Adrenal gland (tissue), 19 donors: ENCODE measurements at places on chromosomes 6 and 20. TPM values are rescaled to one million over a fixed set of nuclear protein-coding genes. Genes with fewer than 3 reads are reported as not detected.

- H3K4me3 ChIP-seq = no peak overlapping the region
- H3K36me3 ChIP-seq = no peaks in the 10 kb centered on the region
- DNase-seq = no peak
- no peaks in the 10 kb centered on the region for H3K27me3 ChIP-seq
- no peaks in the 10 kb centered on the region for H3K4me1 ChIP-seq
- no peak overlapping the region for H3K27ac ChIP-seq
Observed at GRCh38 chr20:21161926-21162325, 36.0 kb downstream of the KIZ start.

- no peaks in the 10 kb centered on the region for H3K27me3 ChIP-seq
- H3K4me1 ChIP-seq = no peaks in the 10 kb centered on the region
Observed at GRCh38 chr20:54228841-54229240, 21.0 kb downstream of the PFDN4 start.

The ROS1 gene
- not detected for polyA plus RNA-seq

GRCh38 chr6:111484633-111484930 lies 1.6 kb upstream of the REV3L start:
- H3K36me3 ChIP-seq = no peaks in the 10 kb centered on the region
- H3K27ac ChIP-seq = peak overlapping the region; percentile 97
- DNase-seq = no peak
- no peaks in the 10 kb centered on the region for H3K27me3 ChIP-seq
- H3K4me3 ChIP-seq = no peak overlapping the region

DNA sequence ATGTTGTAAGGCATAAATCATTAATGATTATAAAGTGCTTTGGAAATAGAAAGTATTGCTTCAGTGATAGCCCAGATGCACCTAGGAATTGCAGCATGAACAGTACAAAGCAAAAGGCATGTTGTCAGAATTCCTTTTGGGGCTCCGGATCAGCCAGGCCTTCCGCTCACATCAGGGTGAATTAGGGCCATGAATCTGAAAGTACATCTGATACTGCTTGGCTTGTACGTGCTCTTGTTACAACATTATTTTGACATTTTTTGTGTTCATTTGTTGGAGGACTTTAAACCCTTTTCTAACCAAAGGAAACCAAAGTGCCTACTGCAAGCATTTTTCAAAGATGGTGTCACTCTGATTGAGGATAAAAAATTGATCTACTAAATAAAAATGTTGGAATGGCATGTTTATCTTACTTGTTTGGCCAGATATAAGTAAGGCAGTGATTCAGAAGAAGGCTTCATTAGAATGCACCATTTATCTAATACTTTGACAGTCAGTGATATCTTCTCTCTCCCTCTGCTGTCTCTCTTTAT lies 1005.6 kb upstream of the FLRT3 start:
- H3K36me3 ChIP-seq = no peaks in the 10 kb centered on the region
- H3K27ac ChIP-seq = no peak overlapping the region
- no peaks in the 10 kb centered on the region for H3K4me1 ChIP-seq
- no peak for DNase-seq
- no peak overlapping the region for H3K4me3 ChIP-seq

DNA sequence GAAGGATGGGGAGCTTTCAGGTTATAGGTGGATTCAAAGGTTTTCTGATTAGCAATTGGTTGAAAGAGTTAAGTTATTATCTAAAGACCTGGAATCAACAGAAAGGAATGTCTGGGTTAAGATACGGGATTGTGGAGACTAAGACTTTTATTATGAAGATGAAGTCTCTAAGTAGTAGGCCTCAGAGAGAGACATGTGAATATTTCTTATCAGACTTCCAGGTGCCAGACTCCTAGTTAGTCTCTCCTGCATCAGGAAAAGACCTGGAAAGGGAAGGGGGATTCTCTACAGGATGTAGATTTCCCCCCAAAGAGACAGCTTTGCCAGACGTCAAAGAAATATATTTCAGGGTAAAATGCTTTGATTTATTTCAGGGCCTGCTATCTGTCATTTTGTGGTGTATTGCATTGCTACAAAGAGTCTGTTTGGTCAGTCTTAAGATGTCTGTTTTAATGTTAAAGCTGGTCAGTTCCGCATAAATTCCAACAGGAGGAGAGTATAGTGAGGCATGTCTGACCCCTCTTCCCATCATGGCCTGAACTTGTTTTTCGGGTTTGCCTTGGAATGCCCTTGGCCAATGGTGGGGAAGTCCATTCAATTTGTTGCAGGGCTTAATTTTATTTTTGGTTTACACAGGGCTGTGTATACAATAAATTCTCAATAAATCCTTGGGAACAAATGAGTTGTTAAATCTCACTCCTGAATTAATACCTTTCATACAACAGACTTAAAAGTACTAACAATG lies 103.4 kb upstream of the RALGAPA2 start:
- no peak for DNase-seq
- no peaks in the 10 kb centered on the region for H3K27me3 ChIP-seq
- H3K36me3 ChIP-seq = no peaks in the 10 kb centered on the region
- no peaks in the 10 kb centered on the region for H3K4me1 ChIP-seq
- H3K4me3 ChIP-seq = no peak overlapping the region
- H3K27ac ChIP-seq = no peak overlapping the region

DNA sequence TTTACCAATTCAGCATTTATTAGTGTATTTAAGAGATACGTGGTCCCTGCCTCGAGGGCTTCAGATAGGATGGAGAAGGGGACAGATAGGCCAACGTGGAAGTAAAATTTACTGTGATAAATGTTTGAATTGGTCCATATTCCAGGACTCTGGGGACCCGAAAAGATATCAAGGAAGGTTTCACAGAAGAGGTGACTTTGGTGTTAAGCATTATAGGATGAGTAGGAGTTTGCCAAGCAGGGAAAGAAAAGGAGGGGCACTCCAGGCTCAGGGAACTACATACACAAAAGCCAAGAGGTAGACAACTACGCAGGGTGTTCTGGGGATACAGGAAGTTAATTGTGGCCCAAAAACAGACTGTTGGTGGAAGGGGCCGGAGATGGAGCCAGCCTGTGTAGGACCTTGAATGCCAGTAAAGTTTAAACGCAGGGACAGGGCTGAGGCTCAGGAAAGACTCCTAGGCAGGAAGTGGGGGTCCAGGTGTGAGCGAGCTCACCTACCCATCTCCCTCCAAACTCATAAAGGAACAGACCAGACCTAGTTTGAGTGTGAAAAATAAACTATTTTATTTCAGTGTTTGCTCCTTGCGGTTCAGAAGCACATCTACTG lies 37.0 kb downstream of the TGM2 start:
- DNase-seq = peak; percentile 5
- H3K36me3 ChIP-seq = no peaks in the 10 kb centered on the region
- H3K27me3 ChIP-seq = no peaks in the 10 kb centered on the region

DNA sequence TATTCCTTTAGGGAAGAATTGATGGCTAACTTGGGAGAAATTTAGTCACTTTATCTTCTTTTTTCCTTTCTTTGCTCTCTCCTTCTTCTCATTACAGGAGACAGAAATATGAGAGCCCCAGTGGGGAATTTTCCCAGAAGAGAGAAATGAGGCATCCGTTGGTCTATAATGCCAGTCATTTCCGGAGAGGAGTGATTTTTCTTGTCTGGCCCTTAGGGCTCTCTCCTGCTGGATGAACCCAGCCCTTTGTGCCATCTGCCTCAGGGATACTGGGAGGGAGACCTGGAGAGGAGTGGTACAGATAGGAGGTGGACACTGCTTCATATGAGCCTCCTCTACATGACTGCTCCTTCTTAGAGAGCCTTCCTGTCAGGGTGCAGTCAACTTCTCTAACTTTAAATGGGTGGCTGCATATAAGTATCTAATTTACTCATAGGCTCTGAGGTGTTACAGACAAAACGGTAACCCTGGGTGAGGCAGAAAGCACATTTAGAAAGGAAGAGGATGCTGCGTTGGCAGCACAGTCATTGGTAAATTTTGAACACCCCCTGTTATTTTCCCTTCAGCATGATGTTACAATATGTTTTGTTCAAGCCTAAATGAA lies 21.9 kb downstream of the RIMS1 start:
- no peaks in the 10 kb centered on the region for H3K4me1 ChIP-seq
- no peaks in the 10 kb centered on the region for H3K27me3 ChIP-seq
- no peak overlapping the region for H3K4me3 ChIP-seq
- no peak overlapping the region for H3K27ac ChIP-seq
- no peak for DNase-seq

- peak overlapping the region; percentile 14 for H3K4me3 ChIP-seq
- H3K36me3 ChIP-seq = no peaks in the 10 kb centered on the region
- peak; percentile 87 for DNase-seq
- H3K27me3 ChIP-seq = no peaks in the 10 kb centered on the region
- peaks cover 16% of the 10 kb centered on the region for H3K4me1 ChIP-seq
- peak overlapping the region; percentile 78 for H3K27ac ChIP-seq
Observed at GRCh38 chr20:63497946-63498935, 642 bp downstream of the EEF1A2 start.

The CRISP2 gene
- not detected for polyA plus RNA-seq

- H3K36me3 ChIP-seq = no peaks in the 10 kb centered on the region
- H3K27ac ChIP-seq = no peak overlapping the region
- H3K27me3 ChIP-seq = no peaks in the 10 kb centered on the region
- no peak for DNase-seq
Observed at GRCh38 chr20:16057651-16058050, 515.6 kb downstream of the KIF16B start.

The SDCBP2 gene
- 3.8 TPM for polyA plus RNA-seq

DNA sequence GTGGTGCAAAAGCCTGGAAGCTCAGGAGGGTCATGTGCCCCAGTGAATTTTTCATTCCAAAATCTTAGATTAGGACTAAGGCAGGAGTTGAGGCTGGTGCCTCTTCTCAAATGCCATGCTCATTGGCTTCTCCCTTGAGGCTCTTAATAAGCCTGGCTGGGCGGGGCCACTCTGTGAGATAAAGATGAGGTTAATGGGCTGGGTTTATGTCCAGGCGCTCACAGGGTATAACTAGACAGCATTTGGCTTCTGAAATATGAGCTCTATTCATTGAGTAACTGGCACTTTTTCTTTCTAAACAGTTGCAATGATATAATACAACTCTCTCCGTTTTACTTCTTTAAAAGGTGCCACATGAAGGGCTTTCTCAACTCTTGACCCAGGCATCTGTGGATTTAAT lies 156.3 kb downstream of the SCML4 start:
- no peak overlapping the region for H3K4me3 ChIP-seq
- H3K27ac ChIP-seq = no peak overlapping the region
- no peaks in the 10 kb centered on the region for H3K36me3 ChIP-seq

DNA sequence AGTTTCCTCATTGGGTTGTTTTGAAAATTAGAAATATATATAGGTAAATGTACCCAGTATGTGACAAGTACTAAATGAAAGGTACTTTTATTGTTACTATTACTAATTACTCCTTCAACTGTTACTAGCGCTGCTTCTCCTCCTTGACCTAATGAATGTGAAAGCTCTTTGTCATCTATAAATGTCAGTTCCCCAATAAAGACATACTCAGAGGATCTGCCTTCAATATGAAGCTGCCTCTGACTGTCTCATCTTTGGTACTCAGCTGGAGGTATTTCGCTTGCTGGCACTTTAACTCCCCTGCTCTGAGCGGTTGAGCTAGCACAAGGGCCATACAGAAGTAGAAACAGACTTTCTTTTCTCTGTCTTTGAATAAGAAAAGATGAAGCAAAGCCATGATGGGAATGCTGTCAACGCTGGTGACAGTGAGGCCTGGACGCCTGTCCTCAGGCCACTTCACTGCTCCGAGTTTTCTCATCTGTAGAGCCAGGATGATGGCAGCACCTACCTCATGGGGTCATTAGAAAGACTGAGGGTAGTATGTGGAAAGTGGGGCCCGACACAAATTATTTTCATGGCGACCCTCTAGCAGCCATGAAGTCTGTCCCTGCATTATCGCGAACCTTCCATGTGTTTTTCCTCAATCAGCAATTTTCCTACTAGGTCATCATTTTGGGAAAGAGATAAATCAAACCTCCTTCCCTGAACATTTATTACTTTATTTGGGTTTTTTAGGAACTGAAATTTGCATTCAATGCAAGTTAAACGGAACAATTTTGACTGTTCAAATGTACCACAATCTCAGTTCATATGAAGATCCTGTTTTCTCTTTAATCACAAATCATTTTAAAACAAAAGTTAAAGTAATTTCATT lies 55.9 kb upstream of the SNX9 start:
- H3K27me3 ChIP-seq = no peaks in the 10 kb centered on the region
- no peaks in the 10 kb centered on the region for H3K36me3 ChIP-seq
- peaks cover 31% of the 10 kb centered on the region for H3K4me1 ChIP-seq
- peak overlapping the region; percentile 29 for H3K27ac ChIP-seq
- no peak for DNase-seq

- H3K4me1 ChIP-seq = peaks cover 53% of the 10 kb centered on the region
- no peaks in the 10 kb centered on the region for H3K36me3 ChIP-seq
- no peak overlapping the region for H3K4me3 ChIP-seq
- H3K27me3 ChIP-seq = no peaks in the 10 kb centered on the region
- no peak for DNase-seq
Observed at GRCh38 chr20:50394569-50394968, 115.6 kb upstream of the PTPN1 start.

The SSTR4 gene
- not detected for polyA plus RNA-seq

GRCh38 chr6:39665861-39666260 lies 59.3 kb downstream of the KIF6 start:
- H3K36me3 ChIP-seq = no peaks in the 10 kb centered on the region
- no peaks in the 10 kb centered on the region for H3K27me3 ChIP-seq
- DNase-seq = no peak
- H3K4me1 ChIP-seq = no peaks in the 10 kb centered on the region

DNA sequence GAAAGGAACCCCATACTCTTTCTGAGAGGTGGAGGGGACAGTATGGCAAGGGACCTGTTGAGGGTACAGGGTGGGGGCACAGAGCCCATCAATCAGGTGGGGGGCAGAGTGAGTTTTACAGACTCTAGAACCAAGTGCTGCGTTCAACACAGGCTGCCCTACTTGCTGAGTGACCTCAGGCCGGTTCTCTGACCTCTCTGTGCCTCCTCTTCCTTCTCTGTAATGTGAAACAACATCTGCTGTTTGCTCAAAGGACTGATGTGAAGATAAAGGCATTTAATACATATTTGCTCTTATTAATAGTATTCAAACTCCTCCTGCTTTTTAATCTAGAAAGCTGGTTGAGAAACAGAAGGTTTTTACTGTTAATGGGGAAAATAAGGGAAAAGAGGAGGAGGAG lies 25.9 kb upstream of the APMAP start:
- no peak for DNase-seq
- H3K4me3 ChIP-seq = no peak overlapping the region
- H3K27ac ChIP-seq = no peak overlapping the region
- no peaks in the 10 kb centered on the region for H3K4me1 ChIP-seq
- no peaks in the 10 kb centered on the region for H3K36me3 ChIP-seq
- no peaks in the 10 kb centered on the region for H3K27me3 ChIP-seq

GRCh38 chr20:21513881-21514540 lies at the start of gene NKX2-2:
Gene NKX2-2, minus strand, starts transcription at chr20:21514064. Its CDS starts 395 bp downstream, at chr20:21513669.
- no peak for DNase-seq
- H3K36me3 ChIP-seq = no peaks in the 10 kb centered on the region
- H3K4me1 ChIP-seq = peaks cover 22% of the 10 kb centered on the region
- H3K27me3 ChIP-seq = peaks cover 91% of the 10 kb centered on the region
- H3K4me3 ChIP-seq = peak within 1 kb of the TSS; percentile 42

GRCh38 chr20:62030834-62031434 lies 34.7 kb downstream of the TAF4 start:
- peaks cover 4% of the 10 kb centered on the region for H3K4me1 ChIP-seq
- H3K36me3 ChIP-seq = no peaks in the 10 kb centered on the region
- no peak overlapping the region for H3K4me3 ChIP-seq
- DNase-seq = no peak
- H3K27me3 ChIP-seq = no peaks in the 10 kb centered on the region
- H3K27ac ChIP-seq = no peak overlapping the region
